ENCODE measurements at places on chromosomes 7 and 10. TPM values are rescaled to one million over a fixed set of nuclear protein-coding genes. Genes with fewer than 3 reads are reported as not detected.

Gene CNTNAP2
- total RNA-seq, result not detected

Gene GNGT1
- not detected for total RNA-seq

Gene TMEM26
- not detected for total RNA-seq

Gene ACTL6B
- total RNA-seq, result not detected

Gene PDZD8
- 12.5 TPM for total RNA-seq

Gene TRIM50
- not detected for total RNA-seq

Gene MORN4
- 1.1 TPM for total RNA-seq

Gene POLR2J2
- total RNA-seq, result 19.4 TPM

Gene LRMDA
- not detected for total RNA-seq

Gene GIMAP6
- 93.3 TPM for total RNA-seq

Gene ITIH5
- not detected for total RNA-seq

Gene CXCL12
- total RNA-seq, result not detected

Gene FAM221A
- total RNA-seq, result 5.4 TPM

Gene CAPZA2
- 154 TPM for total RNA-seq

Gene TMEM229A
- total RNA-seq, result not detected

Gene FAM25G
- total RNA-seq, result not detected

Gene GPR22
- total RNA-seq, result not detected

Gene CALHM1
- 1.8 TPM for total RNA-seq

All from activated CD8-positive, alpha-beta T cell treated with anti-CD3 and anti-CD28 coated beads, Interleukin-2, amount 10 ng/mL, durations not matched to agents 7 days and 5 days (primary cell).